ENCODE measurements at places on chromosomes 12 and 14.

- peak; percentile 48 for DNase-seq
Measured at GRCh38 chr12:7832059-7832696, 40.5 kb downstream of the SLC2A14 start.

DNA sequence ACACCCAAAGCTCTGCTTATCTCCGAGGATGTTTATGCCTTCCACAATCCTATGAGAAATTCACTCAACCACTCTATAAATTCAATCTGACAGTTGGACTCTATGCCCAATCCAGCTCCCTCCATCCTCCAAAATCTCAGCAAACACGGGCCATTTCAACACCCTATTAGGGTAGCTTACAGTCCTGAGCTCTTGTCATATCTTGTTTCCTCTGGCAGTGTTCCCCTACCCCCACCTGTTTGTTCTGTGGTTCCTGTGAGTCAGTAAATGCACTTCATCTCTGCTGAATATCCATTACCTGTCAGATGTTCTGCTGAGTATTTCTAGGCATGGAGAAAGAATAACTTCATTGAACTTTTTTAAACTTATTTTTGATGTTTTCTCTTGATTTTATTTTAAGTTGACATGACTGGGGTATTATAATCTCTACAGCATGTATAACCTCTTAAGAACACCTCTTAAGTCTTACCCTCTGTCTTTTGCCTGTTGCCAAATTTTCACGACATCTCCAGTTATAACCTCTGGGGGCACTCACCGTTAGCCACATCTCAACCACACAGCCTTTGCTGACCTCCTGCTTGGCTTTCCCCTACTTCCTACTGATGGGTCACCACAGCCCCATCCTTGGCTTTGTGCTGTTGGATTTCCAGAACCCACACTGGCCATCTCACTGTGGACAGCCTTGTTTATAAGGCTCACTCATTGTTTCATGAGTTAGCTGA is 317.0 kb upstream of the TMPO start:
- no peak for DNase-seq

GRCh38 chr12:106197906-106198623 is 49.8 kb downstream of the CKAP4 start:
- no peak for DNase-seq

DNA sequence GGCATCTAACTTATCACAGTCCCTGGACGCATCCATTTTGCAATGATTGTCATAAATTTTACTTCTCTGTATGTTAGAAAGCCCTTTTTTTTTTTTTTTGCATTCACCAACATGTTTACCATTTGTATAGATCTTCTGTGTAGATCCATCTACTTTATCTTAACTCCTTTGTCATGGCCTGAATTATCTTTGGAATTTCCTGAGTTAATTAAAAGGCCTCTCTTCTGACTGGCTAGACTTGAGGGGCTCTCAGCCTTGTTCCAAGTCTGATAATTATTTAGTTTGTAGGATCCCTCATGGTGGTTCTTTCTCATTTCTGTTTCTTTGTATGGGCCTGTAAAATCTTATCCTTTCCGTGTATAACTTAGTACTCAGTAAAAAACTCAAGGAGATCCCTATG is 387.0 kb downstream of the C12orf50 start:
- no peak for DNase-seq

DNA sequence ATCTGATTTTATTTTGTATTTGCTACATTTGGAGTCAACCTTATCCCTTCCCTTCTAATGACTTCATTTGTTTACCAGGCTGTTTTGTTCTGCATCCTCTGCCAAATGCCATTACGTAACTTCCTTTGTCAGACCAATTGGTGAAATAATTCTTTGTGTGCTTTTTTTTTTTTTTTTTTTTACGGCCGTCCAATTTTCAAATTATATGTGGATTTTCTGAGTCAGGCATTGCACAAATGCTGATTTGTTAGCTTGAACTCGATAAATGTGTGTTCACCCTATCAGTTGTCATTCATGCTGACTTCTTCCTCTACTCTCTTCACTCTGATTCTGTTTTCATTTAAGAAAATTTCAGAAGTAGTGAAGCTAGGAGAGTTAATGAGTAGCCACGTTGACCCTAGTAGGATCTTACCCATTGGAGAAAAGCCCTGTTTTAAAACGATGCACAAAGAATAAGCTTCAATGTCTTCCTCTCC is 386.2 kb downstream of the DIO2 start:
- no peak for DNase-seq

DNA sequence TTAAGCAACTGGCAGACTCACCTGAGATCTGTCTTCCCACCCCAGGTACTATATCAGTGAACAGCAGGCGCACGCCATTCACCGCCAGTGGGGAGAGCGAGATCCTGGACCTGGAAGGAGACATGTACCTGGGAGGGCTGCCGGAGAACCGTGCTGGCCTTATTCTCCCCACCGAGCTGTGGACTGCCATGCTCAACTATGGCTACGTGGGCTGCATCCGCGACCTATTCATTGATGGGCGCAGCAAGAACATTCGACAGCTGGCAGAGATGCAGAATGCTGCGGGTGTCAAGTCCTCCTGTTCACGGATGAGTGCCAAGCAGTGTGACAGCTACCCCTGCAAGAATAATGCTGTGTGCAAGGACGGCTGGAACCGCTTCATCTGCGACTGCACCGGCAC is 544.5 kb downstream of the NRXN3 start:
- no peak for DNase-seq

DNA sequence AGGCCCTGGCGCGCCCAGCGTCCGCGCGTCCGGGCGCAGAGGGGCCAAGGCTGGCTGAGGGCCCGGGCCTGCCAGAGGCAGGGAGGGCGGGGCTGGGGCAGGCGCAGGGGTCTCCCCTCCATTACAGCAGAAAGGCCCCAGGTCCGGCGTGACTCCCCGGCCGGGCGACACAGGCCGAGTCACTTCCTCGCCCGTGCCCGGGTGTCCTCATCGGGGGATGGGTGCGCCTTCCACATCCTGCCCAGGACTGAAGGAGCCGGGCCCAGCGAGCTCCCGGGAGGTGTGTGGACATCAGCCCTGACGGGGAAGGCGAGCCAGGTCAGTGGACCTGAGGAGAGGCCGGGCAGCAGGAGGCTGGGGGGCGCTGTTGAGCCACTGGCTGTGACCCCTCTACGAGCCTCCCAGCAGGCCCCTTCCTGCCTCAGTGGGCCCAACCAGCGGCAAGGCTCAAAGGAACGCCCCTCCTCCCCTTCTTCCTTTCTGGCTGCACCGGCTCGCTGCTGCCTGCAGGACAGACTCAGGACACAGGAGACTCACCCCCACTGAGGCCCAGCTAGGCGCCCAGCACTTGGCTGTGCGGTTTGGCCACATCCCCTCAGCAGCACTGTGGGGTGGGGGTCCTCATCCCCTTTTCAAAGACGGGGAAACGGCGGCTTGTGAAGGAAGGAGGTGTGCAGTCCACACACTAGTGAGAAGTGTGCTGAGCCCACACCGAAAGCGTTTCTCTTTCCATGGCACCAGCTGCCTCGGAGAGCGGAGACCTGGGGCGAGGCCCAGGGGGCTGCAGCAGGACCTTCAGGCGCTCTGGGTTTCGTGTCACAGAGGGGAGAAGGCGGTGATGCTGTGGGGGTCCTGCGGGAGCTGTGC is 606 bp downstream of the TNFAIP2 start:
- no peak for DNase-seq

DNA sequence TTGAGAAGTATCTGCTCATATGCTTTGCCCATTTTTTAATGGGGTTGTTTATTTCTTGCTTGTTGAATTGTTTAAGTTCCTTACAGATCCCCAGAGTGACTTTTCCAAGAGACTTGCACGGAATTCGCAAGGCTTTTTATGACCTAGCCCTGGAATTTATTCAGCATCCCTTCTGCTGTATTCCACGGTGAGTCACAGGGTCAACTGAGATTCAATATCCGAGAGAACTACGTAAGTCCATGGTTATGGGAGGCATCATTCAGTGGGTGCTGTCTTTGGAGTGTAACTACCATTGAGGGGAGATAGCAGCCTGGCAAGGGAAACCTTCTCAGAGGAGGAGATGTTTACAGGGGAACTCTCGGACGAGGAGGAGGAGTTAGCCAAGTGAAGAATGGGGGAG is 20.9 kb upstream of the GPRC5A start:
- no peak for DNase-seq

DNA sequence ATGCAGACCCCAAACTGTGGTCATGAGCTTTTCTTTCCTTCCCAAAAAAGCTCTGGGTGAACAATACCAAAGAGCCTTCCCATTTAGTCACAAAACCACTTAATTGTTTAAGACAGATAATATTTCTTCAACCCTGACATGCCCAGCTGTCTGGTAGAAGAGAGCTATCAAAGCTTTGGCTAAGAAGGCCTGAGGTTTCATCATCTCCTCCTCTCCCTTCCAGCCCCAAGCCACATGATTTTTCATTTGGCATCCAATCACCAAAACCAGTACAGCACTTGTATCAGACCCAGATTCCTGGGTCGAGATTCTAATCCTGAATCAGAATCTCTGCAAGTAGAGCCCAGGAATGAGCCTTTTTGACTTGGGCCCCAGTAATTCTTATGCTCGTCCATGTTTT is 199.6 kb upstream of the TMEM260 start:
- DNase-seq = no peak

DNA sequence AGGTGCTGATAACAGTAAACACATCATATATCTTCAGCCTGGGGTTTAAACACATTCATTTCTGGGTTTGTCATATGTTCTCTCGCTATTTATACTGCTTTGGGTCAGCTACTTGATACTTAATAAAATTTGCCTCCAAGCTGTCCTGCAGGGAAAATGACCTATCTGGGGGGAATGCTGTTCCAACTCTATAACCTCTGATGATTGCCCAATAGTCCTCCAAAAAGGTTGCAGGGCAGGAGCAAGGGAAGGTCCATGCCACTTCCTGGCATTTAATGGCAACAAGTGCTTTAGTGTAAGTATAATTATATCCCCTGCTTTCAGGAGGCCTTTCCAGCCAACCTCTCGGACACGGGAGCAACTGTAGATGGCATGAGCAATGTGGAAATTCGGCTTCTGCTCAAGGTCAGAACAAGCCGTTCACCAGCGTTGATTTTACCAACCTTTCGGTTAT is 198.0 kb upstream of the EEA1 start:
- no peak for DNase-seq

- no peak for DNase-seq
Measured at GRCh38 chr12:19026614-19027488, 102.7 kb upstream of the PLEKHA5 start.

DNA sequence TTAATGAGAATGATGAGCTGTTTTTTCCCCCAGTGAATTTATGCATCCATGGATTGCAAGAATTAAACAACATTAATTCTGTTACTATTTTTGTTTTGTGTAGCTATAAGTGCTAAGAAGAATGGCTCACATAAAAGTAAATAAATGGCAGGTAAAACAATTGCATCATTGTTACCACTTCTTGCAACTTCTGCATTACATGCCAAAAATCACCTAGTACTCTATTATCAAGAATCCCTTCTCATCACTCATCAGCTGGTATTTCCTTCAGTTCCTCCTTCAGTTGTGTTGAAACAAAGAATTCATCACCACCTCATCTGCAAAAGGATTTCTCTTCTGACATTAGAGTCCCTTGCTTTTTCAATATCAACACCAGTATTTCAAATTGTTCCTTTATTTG is 773 bp downstream of the A2M start:
- DNase-seq = no peak

DNA sequence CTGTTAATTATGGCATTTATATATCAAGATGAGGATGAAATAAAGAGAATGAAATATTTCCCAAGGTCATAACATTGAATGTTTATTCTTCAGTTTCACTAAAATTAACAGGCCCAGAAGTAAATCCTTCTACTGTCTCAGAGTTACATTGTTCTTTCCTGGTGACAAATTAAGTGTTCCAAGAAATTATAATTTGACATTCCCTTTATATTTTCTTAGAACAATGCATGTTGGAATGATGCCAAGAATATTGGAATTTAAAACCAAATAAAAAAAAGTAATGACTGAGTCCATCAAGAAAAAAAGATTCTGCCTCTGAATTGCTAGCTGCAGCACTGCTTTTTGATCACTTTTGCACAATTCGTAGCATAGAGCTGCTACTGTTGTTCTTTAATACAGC is 152.1 kb downstream of the METTL25 start:
- DNase-seq = no peak

DNA sequence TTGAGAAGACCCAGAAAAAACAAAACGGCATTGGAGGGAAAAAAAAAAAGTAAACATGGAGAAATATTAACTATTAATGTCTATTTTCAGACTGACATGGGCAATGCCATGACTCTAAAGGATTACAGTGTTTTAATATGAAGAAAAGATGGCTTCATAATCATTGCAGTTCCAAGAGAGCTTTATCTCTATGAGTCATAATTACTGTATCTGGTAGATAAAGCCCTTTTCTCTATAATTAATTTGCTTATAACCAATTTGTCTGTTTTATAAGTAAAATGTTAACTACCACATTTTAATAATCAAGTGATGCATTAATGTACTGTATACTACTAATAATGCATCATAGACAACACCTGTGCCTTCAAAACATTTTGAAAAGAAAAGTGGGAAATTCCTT is 59.7 kb downstream of the CLIP1 start:
- DNase-seq = no peak

DNA sequence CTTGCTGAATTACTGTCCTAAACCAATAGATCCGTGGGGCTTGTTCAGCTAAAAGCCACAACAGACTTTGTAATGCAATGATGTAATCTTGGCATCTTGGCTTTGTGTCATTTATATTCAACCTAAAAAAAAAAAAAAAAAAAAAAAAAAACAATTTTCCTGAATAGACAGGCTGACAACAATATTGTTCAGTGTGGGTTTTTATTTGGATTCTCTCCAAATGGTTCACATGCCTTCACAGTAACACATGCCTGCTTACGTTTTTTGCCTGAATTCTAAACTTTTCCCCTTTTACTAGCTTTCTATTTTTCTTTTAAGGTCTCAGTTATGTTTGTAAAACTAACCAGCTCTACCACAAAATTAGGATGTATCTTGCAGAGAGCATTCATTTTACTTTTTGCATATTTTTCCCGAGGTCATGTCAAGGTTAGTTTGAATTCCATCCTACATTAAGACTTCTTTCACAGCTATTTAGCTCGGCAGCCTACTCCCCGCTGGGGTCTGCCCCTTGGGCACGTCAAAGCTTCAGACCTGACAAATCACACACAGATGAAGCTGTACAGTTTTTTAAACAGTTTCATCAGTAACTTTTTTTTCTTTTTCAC is 213.7 kb upstream of the NPAS3 start:
- DNase-seq = no peak

GRCh38 chr14:72024043-72024407 is 91.8 kb downstream of the RGS6 start:
- peak; percentile 43 for DNase-seq

- DNase-seq = peak; percentile 55
Measured at GRCh38 chr12:96099986-96100385, 64.6 kb upstream of the LTA4H start.

DNA sequence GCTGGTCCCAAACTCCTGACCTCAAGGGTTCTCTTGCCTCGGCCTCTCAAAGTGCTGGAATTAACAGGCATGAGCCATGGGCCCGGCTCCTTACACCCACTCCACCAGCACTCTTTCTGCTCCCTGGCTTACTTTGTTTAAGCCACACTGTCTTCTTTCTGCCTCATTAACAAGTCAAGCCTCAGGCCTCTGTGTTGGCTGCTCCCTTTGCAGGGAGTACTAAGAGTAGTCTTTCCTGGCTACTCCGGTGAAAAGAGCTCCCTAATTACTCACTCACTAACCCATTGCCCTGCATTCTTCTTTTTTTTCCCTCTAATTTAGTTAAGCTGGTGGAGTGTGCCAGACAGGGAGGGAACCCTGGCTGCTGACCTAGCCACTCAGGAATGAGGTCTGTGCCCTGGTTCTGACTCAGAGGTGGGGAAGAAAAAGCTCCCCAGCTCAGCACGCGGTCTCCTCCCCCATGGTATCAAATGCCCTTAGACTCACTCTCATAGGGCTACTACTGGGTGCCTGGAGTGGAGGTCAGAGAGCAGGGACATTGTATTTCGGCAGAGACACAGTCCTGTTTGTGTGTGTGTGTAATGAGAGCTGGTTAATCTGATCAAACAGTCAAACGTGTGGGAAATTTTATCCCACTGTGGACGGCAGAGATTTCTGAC is 19.8 kb downstream of the GALNT6 start:
- no peak for DNase-seq
